ENCODE measurements at places on chromosomes 11 and 22.

DNA sequence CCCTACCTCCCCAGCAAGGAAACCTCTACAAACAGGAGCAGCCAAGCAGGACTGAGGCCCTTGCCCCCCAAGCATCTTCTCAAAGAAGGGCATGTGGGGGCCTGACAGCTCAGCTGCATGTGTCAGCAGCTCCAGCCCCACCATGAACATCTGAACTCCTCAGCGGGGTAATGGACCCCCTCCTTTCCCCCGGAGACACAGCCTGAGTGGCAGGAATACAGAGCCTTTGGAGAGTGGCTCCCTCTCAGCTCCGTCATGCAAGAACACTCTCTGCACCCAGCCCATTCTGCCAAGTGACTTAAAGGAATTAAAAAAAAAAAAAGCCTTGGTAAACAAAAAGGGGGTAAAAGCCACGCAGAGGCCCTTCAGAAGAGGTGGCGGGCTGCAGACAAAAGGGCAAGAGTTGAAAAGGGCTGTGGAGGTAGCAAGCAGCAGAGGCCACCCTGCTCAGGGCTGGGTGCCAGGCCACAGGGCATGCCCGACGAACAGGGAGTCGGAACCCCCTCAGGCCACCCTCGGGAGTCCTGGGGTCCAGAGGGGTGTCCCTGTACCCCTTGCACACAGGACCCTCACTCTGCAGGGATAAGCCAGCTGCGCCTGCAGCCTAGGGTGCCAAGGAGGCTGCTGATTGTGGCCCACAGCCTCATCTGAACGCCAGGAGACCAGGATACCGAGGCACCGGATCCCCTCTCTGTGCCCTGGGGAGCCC lies 62.5 kb downstream of the MACROD1 start:
- no peak for DNase-seq

GRCh38 chr22:20058989-20059770 lies 20.9 kb upstream of the DGCR8 start:
- DNase-seq: no peak

GRCh38 chr22:33034753-33035152 lies 23.4 kb downstream of the SYN3 start:
- DNase-seq: no peak

DNA sequence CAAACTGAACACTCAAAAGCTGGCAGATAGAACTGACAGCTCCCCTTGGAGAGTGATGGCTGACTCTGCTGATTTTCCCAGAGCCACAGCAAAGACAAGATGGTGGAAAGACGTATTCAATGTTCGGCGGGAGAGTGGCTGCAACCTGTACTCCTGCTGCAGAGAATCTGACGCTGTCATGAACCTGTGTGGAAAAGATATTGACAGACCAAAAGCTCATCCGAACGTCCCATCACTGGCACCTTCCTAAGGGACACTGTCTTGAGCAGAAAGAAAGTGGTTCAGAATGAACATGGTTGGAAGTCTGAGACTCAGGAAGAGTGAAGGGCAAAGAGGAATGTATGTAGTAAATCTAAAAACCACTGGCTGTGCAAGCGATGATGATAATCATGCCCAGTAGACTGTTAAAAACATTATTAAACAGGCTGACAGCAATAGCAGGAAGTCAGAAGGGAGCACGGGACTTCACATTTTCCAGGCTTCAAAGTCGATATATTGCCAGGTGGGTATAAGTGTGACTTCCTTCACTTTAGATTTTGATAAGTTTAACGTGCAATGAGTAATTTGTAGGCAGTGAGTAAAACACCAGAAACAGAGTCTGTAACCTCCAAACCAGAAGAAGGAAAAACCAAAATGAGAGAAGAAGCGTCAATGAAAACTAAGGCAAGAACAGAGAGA lies 6.2 kb upstream of the IL17REL start:
- DNase-seq: no peak

DNA sequence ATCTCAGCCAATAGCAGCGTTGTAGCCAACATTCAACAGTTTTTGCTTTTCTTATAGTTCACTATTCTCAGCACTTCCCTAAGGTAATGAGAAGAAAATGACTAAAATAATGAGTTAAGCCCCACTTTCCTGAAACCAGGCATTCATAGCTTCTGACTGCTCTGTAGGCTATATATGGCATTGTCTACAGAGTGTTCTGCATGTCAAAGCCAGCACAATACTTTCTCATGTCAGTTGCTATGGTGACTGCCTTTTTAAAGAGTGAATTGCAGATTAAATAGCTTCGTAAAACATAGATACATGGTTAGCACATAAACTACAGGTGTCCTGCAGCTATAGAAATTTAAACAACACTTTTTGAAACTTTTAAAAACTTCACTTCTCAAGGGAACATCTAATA lies 1256.1 kb upstream of the CNTN5 start:
- DNase-seq: no peak

GRCh38 chr11:46298699-46299433 lies 21.4 kb downstream of the CREB3L1 start:
- no peak for DNase-seq

DNA sequence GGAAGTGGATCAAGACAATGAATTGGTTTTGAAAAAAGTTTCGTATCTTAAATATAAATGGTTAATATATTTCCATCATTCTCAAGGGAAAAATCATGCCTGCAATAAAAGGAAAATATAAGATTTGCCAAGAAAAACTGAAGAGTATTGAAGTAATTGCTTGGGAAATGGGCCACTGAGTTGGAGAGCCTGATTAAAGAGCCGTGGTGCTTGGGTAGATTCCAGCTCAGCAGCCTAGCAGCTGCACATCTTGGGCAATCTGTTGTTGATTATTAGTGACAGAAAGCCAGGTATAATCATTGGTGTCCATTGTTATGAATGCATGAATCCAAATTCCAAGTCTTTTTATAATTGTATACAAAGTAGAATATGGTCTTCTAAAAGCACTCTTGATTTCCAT lies 800.9 kb upstream of the CHORDC1 start:
- no peak for DNase-seq

GRCh38 chr11:2690596-2691354 lies 9.0 kb downstream of the KCNQ1OT1 start:
- DNase-seq: no peak

GRCh38 chr11:76903325-76903724 lies 42.6 kb downstream of the ACER3 start:
- peak; percentile 42 for DNase-seq

DNA sequence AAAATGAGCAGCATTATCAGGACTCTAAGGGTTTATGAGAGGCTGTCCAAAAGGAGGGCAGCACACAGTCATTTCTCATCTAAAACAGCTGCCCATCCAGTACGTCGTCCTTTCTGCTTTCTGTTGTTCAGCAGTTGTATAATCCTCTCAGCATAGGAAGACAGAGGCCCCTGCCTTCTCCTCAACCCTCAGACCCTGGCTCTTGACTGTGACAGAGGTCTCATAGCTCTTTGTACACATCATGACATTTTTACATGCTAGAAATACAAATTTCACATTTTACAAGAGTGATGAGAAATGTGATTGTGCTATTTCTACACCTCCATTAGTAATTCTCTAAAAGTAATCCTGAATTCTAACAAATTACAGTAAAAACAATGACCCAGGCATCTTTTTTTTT lies 36.2 kb upstream of the ZC3H12C start:
- DNase-seq: no peak

- DNase-seq: no peak
Observed at GRCh38 chr11:118304227-118304567, 333 bp upstream of the CD3E start.

- DNase-seq: no peak
Observed at GRCh38 chr22:30906946-30907345, 61.6 kb downstream of the MORC2 start.

DNA sequence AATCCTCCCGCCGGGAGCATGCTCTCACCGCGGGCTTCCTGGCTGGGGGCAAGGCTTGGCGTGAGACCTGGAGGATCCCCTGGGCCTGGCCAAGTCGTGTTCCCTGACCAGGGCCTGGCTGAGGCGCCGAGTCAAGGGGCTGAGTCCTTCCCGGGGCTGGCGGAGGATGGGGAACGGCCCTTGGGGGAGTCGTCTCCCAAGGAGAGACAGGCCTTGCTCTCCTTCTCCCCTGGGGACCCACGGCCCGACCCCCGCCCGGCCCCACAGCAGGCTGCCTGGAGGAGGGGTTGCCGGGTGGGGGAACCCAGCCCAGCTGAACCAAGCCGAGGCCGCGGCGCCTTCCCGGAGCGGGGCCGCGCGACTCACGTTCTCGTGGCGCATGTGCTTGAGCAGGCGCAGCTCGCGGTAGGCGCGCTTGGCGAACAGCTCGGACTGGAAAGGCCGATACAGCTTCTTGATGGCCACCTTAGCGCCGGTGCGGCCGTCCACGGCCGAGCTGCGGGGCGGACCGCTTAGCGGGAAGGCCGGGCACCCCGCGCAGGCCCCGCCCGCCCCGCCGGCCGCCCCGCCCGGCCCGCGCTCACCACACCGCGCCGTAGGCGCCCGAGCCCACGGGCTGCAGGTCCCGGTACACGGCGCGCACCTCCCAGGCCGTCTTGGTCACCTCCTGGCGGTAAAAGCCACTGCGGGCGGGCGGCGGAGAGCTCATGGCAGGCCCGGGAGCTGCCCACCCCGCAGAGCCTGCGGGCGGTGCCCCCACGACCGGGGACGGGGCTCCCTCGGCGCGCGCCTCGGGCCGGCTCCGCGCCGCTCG lies 475 bp downstream of the MAPK12 start:
- DNase-seq: peak; percentile 27

- no peak for DNase-seq
Observed at GRCh38 chr11:128628686-128629085, 41.3 kb upstream of the ETS1 start.

GRCh38 chr11:124108156-124108555 lies 7.1 kb upstream of the VWA5A start:
- no peak for DNase-seq

DNA sequence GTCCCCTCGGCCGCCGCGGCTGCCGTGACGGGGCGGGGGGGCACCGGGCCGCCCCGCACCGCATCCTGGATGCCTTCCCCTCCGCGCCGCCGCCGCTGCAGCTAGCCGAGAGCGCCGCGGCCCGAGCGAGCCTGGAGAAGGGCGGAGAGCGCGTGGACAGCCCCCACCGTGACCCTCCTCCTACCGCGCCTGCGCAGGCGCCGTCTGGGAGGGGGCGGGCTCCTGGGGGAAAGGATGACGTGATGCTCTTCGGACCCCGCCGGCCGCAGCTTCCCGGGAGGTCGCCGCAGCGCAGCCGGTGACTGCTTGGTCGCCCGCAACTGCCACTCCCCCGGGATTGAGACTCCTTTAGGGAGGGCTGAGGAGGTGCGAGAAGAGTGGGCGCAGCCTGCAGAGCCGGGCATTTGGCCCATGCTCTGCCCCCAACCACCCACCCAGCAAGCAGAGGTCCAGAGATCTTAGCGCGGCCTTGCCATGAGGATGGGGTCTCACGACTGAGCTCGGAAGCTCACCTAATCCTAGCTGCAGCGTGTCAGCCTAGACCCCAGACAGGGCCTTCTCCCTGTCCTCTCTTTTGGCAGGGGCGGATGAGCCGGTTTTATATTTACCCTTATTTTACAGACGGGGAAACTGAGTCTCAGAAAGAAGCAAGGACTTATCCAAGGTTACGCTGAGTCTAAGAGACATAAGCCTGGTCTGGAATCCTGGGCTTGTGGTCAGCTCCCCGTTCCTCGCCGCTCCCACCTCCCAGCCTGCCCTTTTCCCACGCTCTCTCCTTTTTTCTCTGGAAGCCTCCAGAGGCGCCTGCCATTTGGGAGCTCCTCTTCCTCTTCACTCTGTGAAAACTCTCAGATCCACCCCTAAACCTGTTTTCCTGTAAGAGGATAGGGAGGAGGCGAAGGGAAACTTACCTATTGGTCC lies at the start of gene DENND5A:
DENND5A (minus strand) TSS at position 140 of the 921 bp plus-strand sequence. CDS start 281 bp downstream, outside the sequence.
- peak; percentile 80 for DNase-seq

- DNase-seq: no peak
Observed at GRCh38 chr22:22935546-22936157, 48.0 kb downstream of the IGLL5 start.

GRCh38 chr22:38716826-38717225 lies 11.1 kb downstream of the GTPBP1 start:
- no peak for DNase-seq

DNA sequence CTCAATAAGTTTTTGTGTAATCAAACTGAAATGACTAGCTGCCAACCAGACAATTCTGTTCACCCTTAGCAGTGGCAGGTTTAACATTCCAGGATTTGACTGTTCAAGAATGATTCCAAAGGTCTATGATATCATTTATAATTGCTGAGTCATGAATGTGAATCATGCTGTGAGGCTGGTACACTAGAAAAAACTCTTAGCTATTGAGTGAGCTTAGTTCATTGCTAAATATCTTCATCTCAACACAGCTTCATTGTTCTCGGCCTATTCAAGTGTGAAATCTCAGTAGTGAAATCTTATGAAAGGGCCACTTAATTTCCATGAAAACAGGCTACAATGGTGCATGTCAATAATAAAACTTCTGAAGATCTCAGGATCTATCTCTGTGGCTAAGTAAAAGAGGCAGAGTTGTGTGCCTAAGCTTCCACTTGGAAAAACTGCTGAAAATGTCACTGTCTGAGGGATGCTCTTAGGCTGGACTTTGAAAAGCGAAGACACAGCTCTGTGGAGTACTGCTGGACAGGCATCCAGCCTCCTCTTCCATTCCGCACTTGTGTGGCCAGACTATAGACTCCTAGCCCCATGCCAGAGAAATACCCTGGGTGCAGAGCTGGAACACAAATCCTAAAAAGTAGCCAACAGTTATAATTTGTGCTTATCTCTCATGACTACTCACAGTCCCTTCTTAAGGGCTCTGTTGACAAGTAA lies 12.8 kb downstream of the AQP11 start:
- DNase-seq: no peak

DNA sequence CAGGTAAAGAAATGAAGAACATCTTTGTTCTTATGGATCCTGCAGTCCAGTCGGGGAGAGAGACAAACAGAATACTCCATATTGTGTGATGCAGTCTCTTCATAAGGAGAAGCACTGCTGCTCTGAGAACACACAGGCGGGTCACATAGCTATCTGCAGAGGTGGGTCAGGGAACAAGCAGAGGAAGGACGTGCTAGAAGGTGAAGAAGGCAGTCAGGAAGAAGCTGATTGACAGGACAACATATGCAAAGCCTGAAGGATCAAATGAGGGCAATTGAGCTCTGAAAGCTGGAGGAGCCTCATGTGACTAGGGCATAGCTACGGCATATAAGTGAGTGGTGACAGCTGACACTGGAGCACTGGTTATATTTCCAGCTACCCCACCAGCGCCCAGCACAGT lies 122.5 kb downstream of the OPCML start:
- DNase-seq: no peak

DNA sequence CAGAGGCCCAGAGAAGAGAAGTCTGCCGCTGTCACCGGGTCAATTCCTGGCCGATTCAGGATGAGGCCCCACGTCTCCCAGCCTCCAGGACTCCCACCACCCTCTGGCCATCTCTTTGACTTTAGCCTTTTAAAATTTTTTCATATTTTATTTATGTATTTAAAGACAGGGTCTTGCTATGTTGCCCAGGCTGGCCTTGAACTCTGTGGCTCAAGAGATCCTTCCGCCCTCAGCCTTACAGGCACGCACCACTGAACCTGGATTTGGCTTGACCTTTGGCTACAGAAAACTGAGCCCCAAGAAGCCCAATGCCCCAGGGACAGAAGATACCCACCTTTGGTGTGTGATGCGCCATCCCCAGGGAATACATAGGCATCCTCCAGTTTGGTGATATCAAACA lies 3.9 kb downstream of the POLR3H start:
- no peak for DNase-seq

Data from NCI-H345 (cell line).